Activated effector memory CD4-positive, alpha-beta T cell treated with Interleukin-2 at 50 U/mL for 16 hours (primary cell): ENCODE measurements at places on chromosomes 2 and 18.

GRCh38 chr2:12663306-12664037 lies 53.3 kb upstream of the TRIB2 start:
- no peak for DNase-seq

DNA sequence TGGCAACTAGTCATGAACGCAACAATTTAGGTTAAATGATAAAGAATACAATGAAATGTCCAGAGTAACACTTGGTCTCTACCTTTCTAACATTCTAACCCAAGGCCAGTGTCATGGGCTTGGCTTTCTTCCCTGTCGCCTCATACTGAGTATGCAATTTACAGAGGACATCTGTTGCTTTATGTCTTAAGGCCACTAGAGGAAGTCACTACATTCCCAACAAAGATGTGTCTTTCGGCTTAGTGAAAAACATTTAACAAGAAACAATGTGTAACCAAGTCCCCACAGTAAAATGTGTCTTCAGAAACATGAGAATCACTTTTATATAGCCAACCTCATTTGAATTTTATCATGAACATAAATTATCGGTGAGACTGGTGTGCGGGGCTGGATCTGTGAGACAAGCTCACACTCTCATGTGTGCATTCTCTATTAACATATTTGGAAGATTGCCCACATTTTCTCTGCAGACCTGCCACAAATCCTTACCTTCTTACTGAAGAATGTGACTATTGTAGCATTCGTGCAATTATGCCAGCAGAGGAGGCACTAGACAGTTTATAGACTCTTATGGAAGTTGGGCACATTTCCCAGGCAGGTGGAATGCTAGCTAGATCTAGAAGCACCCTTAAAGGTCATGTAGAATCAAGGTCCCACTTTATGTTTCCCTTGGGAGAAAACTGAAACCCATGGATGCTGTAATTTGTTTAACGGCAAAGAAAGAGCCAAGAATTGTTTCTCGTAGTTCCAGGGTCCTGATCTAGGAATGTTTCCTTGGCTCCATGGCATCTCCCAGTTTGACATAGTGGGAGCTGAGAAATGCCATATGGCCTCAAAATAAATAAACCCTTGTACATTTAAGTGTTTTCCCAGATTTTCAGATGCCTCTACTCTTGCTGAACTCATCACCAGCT lies 101.8 kb downstream of the CD226 start:
- DNase-seq, result no peak

- no peak for DNase-seq
Measured at GRCh38 chr2:239287461-239287860, 113.4 kb downstream of the HDAC4 start.

GRCh38 chr2:168354499-168354898 lies 101.6 kb upstream of the CERS6 start:
- no peak for DNase-seq

- no peak for DNase-seq
Measured at GRCh38 chr18:23201741-23202140, 66.5 kb downstream of the CABLES1 start.

GRCh38 chr2:28661589-28662001 lies 90.0 kb upstream of the PPP1CB start:
- no peak for DNase-seq

DNA sequence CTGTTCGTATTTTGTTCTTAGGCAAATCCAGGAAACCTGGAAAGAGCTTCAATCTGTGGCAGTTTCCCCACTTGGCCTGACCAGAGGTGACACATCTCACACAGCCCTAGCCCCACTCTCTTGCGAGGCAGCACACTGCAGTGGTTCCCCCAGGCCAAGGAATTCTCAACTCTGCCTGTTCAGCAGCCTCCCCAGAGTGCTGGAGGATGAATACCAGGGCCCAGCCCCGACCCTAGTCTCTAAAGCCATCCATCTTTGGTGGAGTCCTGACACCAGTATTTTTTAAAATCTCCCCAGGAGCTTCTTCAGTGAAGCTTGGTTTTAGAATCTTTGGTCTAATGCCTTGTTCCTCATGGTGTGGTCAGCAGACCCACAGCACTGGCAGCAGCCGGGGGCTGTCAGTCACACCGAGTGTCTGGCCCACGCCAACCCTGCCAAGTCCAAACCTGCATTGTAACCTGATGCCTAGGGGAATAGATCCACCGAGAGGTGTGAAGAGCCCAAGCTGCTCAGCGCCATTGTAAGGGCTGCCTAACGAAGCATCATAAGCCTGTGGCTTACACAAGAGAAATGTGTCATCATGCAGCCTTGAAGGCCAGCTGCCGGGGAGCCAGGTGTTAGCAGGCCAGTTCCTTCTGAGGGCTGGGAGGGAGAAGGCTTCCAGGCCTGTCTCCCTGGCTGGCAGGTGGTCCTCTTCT lies 428.7 kb upstream of the ID2 start:
- no peak for DNase-seq

DNA sequence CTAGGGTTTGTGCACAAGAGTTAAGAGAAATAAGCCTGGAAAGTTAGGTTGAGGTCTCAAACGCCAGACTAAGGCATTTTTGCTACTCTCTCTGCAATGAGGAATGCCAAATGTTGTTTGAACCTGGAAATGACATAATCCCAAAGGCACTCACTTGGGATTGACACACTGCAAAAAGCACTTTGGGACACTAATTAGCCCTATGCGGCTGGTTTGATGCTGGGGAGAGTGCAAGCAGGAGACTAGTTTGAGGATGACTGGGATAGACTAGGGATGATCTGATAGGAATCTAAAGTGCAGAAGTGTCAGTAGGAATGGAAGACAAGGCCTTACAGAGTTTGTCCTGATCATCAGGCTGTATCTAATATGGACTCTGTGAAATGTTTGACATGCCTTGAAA lies 469.0 kb downstream of the SLC4A3 start:
- DNase-seq, result no peak

DNA sequence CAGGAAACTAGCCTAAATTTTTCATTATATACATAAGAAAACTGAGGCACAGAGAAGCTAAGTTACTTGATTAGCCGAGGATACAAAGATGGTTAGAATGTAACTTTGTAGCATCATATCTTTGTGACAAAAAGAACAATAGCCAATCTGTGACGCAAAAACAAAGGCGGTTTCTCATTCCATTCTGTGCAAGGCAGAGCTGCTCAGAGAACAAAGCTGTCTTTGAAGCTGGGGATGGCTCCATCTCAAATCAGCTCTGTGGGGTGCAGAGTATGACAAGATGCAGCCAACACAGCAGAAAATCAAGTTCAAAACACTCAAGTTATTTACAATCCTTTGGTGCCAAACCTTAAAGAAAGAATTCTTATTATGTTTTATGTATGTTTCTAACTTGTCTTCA lies 81.9 kb upstream of the VWC2L start:
- DNase-seq, result no peak

- no peak for DNase-seq
Measured at GRCh38 chr2:24855726-24856125, 62.5 kb downstream of the CENPO start.

DNA sequence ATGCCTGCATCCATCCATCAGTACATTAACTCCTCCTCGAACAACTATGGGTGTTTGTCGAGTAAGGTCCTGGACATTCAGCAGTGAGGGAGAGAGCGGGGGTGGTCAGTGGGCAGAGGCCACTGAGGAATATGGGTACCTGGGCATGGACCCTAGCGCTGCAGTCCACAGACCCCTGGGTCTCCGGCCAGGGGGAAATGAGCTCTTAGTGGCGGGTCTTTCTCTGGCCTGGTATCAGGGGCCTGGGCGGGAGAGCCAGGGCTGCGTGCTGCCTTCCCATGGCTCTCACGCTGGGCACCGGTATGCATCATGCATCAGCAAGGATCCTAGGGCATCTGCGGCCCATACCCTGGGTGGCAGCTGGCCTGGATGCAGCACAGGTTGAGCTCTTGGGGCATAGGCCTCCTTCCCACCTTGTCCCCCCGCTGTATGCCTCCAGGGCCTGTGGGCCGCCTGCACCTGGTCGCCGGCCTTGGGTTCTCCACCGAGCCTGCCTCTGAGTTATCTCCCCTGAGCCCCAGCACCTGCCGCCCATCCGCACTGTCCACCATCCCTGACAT lies 1.3 kb upstream of the MOCOS start:
- DNase-seq, result no peak

DNA sequence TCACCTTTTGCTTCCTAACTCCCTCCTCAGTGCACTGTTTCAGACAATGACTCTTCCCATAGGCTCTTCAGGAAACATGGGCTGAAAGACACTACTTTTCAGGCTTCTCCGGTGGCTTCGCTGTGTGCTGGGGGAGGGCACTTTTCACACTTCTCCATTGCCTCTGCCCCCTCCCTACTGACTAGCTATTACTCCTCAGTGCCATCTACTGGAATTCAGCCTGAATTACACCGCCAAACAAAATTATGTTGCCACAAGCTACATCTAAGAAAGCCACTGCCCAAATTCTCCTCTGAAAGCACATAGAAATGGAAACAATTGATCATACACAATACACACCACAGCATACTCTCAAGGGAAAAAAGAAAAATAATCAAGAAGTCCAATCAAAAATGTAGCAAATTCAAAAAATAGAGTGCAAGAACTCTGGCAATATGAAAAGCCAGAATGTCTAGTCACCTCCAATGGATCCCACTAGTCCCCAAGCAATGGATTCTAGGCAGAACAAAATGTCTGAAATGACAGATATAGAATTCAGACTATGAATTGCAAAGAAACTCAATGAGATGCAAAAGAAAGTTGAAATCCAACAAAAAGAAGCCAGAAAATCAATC lies 1139.4 kb upstream of the GYPC start:
- no peak for DNase-seq

DNA sequence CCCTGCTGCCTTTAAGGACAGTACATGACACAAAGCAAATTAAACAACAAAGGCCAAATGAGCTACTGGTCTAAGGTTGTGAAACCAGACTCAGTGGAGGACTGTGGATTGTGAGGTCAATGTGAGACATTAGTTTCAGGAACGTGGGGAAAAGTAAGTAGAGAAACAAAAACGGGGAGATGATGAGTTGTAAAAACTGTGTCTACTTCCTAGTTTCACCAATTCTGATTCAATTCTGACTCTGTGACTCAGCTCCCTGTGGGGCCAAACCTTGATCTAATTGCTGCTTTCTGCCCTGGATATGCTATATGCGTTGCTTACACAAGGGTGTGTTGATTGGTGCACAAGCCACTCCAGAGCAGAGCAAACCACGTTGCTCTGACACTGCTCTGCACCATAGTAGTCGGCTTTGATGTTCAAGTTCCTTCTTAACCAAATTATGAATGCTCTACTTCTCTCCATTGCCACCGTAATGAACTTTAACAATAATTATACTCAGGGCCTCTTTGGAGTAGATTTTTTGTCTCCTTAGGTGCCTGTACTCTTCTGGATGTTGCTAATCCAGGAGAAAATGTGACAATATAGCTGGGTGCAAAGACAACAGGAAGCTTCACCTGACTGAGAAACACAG lies 1640.1 kb upstream of the CELF4 start:
- no peak for DNase-seq

DNA sequence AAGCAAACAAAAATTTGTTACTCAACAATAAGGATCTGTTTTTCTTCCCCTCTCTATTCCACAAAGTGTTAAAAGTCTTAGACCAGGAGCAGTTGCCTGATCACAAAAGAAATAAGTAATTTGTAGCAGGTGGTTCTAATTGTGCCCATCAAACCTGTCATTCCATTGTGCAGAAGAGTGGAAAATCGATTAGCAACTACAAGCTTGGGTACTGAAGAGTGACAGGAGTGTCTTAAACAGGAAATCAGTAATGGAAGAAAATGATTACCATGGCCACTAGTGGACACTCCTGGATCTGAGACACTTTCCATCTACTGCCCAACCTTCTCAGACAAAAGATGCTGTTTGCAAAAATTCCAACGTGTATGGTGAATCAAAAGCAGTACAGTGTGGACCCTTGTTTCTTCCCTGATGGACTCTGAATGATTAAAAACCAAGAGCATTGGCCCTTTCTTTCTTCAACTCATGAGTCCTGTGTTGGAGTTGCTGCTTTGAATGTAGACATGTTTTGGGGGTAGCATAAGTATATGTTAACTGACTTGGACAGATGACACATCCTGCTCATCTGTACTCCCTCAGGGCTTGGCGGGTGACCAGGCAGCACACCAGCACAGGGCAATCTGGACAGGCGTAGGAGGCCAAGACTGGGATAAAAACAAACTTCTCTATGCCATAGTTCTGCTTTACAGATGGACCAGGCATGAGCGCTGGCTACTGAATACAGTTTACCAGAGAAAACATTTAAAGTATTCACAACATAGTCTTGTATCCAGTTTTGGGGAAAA lies 51.9 kb downstream of the PLA2R1 start:
- DNase-seq, result no peak

DNA sequence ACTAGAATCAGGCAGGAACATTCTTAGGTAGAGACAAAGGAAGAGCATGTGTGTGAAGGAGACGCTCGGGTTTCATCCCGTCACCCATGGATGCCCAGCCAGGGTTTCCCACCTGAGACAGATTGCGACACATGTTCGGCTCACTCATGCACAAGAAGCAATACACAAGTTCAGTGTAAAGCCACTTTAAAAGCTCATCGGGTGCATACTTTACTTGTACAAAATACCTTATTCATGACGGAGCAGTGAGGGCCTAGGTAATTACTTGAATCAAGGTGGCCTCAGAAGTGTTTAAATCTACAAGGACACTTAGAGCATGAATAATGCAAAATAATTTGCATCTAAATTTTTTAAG lies 42.0 kb downstream of the ZEB2 start:
- DNase-seq, result no peak

- DNase-seq, result no peak
Measured at GRCh38 chr2:120174963-120175581, 48.1 kb downstream of the TMEM185B start.

GRCh38 chr2:128580988-128581848 lies 262.6 kb upstream of the HS6ST1 start:
- DNase-seq, result no peak

GRCh38 chr2:217223222-217223930 lies 363.5 kb upstream of the TNP1 start:
- no peak for DNase-seq

GRCh38 chr2:74566754-74567085 lies 12.2 kb downstream of the DOK1 start:
- DNase-seq, result no peak

- DNase-seq, result peak; percentile 17
Measured at GRCh38 chr2:239321596-239322415, 79.0 kb downstream of the HDAC4 start.

DNA sequence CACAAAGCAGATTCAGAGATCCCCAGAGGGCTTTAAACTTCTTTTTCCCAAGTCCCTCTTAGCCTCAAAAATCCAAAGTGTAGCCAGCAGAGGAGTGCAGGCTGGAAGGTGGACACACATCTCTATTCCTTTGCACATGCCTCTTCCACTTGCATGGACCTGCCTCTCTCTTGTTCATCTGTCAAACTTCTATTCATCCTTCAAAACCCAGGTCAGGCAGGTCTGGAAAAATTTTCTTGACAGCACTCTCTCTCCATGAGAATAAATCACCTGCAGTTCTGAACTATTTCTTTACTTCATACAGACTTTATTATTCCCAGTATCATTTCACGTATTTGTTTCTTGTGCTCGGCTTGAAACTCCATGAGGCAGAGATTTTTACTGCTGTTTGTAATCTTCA lies 127.5 kb downstream of the SS18 start:
- no peak for DNase-seq

DNA sequence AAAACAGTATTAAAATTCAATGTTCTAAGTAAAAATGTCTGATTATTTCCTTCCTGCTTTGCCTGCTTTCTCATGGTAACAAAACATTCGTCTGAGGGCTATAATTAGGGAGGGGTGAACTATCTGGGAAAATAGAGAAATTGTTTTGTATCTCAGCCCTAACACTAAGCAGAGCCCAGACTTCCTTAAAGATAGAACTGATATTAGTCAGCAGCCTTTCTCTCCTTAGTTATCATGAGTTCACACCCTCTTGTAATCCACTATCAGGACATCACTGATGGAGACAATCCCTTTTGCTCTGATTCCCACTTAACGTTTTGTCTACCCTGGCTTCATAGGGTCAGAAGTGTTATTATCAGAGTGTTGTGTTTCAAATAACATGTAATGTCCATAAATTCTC lies 701.1 kb upstream of the ZEB2 start:
- DNase-seq, result no peak
